Panc1 (cell line): ENCODE measurements at places on chromosomes 6 and 20. TPM values are rescaled to one million over a fixed set of nuclear protein-coding genes. Genes with fewer than 3 reads are reported as not detected.

- H3K27me3 ChIP-seq = no peaks in the 10 kb centered on the region
- H3K27ac ChIP-seq = no peak overlapping the region
- no peak for DNase-seq
- H3K36me3 ChIP-seq = no peaks in the 10 kb centered on the region; the same call in 1 of the 2 replicates
Measured at GRCh38 chr20:36234771-36235320, 1.4 kb upstream of the AAR2 start.

DNA sequence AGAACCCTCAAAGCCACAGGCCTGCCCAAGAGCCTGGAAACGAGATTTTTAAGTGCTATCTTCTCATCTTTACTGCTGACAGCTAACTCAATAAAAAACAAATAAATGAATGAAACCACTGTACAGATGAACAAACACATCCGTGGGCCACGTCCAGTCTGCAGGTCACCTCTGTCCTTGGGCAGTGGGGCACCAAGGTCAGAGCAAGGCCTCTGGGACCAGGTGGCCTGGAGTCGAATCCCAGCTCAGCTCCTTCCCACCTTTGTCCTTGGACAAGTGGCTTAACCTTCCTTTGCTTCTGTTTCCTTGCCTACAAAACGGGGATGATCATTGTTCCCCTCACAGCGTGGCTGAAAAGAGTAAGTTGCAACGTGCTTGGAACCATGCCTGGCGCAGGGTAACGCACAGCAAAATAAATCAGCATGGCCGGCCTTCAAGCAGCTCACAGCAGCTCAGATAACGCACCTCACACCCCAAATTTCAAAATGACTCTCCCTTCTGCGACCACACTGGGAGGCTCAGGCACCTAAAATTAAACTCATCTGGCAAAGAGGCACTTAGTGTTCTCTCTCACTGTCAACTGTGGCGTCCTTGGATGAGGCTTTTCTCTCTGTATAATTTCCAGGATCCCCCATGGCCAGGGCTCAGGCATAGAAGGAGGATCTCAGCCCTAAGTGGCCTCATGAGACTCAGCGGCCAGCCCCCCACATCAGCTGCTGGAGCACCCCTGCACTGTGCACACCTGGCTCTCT, 35.7 kb downstream of the RRBP1 start:
- H3K27me3 ChIP-seq = no peaks in the 10 kb centered on the region
- H3K27ac ChIP-seq = peak overlapping the region; percentile 75
- H3K36me3 ChIP-seq = no peaks in the 10 kb centered on the region

HMGN4 gene
- 60.5 TPM for total RNA-seq

SPO11 gene
- total RNA-seq = not detected

DNA sequence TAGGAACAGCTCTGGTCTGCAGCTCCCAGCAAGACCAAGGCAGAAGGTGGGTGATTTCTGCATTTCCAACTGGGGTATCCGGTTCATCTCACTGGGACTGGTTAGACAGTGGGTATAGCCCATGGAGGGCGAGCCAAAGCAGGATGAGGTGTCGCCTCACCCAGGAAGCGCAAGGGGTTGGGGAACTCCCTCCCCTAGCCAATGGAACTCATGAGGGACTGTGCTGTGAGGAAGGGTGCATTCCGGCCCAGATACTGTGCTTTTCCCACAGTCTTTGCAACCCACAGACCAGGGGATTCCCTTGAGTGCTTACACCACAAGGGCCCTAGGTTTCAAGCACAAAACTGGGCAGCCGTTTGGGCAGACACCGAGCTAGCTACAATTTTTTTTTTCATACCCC, 21.8 kb downstream of the HDDC2 start:
- no peak for DNase-seq
- no peaks in the 10 kb centered on the region for H3K4me1 ChIP-seq
- H3K4me3 ChIP-seq = no peak overlapping the region
- no peaks in the 10 kb centered on the region for H3K27me3 ChIP-seq
- no peak overlapping the region for H3K27ac ChIP-seq

DNA sequence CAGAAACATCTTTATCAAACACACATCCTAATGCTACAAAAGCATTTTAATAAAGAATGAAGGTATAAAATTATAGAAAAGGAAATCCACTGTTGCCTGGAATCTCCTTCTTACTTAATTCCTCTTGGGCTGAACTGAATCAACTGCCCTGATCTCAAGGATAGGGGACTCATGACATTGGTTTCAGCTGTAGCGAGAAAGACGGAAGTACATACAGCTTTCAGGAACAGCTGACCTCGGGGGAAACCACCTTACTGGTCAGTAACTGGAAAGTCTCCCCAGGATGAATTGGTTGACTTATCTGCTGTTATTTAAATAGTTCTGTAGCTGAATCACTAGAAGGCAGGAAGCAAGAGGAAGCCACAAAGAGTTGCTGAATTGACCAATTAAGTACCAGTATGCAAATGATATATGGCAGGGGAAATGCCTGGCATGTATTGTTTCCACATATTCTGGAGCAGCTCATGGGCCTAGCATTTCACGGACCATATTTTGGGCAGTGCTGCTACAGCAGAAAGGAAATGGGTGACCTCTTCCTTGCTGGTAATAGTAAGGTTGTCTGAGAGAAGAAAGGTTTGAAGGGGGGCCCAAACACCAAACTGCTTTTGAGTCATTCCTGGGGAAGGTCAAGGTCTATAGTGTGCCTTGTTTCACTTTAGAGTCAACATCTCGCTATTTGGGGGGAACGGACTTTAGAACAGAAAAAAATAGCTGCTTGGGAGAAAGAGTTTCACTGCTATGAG, 43.7 kb upstream of the MAP7 start:
- DNase-seq = no peak
- no peaks in the 10 kb centered on the region for H3K4me1 ChIP-seq
- no peaks in the 10 kb centered on the region for H3K27me3 ChIP-seq
- no peak overlapping the region for H3K4me3 ChIP-seq
- H3K27ac ChIP-seq = no peak overlapping the region
- H3K36me3 ChIP-seq = no peaks in the 10 kb centered on the region; the same call in 1 of the 2 replicates

DNA sequence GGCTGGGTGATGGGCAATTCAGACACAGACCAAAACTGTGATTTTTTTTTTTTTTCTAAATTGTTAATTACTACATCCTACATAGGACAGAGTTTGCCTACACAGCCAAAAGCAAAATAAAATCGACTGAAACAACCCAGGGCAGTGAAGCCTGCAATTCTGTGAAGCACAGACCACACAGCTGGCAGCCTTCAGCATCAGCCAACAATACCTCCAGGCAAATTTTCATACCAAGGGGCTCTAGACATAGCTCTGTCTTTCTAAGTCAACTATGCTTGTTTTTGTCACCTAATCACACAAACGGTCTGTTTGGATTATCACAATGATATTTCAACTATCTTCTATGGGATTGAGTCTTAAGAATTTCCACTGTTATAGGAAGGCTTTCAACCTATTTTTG, 17.6 kb downstream of the RMND1 start:
- no peak overlapping the region for H3K4me3 ChIP-seq
- H3K27me3 ChIP-seq = no peaks in the 10 kb centered on the region
- H3K36me3 ChIP-seq = peaks cover 15% of the 10 kb centered on the region
- no peak overlapping the region for H3K27ac ChIP-seq

OR2H1 gene
- total RNA-seq = not detected

- no peaks in the 10 kb centered on the region for H3K36me3 ChIP-seq
- H3K27me3 ChIP-seq = no peaks in the 10 kb centered on the region
- no peak overlapping the region for H3K27ac ChIP-seq
- DNase-seq = no peak
Measured at GRCh38 chr6:91743756-91744155, 1156.9 kb upstream of the MAP3K7 start.

DNA sequence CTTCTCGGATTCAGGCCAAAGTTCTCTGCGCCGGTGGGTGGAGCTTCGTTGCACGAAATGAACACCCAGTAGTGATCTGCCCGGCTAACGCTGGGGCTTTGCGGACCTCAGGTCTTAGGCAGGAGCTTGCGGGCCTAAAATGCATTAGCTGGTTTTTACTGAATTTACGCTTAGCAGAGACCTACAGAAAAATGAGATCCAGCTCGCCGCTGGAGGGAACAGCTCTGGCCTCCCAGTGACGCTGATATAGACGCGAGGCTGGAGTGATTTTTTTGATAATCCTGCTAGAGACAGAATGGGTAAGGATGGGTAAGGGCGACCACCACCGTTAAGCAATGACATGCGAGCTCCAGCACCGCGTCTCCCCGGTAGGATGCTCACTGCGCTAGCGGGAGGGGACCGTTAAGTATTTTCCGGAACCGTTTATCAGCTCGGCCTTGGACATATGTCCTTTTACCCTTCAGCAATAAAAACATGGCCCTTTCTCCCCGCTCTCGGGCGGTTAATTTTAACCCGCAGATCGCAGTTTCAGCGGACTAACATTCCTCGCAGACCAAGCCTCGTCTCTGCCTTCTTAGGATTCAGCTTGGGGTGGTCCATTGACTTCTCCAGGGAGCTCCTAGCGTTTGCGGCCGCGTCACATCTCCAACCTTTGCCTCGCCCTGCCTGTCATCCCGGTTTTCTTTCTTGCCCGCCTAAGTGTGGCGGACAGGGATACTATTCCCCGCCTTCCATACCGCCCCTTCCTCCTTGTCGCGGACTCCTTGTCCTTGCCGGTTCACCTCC, 109.3 kb downstream of the GPX5 start:
- DNase-seq = no peak
- no peaks in the 10 kb centered on the region for H3K4me1 ChIP-seq
- H3K27ac ChIP-seq = no peak overlapping the region
- H3K36me3 ChIP-seq = no peaks in the 10 kb centered on the region
- peak overlapping the region; percentile 56 for H3K4me3 ChIP-seq

EBF4 gene
- 6.8 TPM for total RNA-seq

SGK2 gene
- 0.90 TPM for total RNA-seq
